ENCODE measurements at places on chromosomes 4 and X. TPM values are rescaled to one million over a fixed set of nuclear protein-coding genes. Genes with fewer than 3 reads are reported as not detected.
A peak's percentile ranks its signal among the peaks of the same experiment; 100 is the strongest.

DNA sequence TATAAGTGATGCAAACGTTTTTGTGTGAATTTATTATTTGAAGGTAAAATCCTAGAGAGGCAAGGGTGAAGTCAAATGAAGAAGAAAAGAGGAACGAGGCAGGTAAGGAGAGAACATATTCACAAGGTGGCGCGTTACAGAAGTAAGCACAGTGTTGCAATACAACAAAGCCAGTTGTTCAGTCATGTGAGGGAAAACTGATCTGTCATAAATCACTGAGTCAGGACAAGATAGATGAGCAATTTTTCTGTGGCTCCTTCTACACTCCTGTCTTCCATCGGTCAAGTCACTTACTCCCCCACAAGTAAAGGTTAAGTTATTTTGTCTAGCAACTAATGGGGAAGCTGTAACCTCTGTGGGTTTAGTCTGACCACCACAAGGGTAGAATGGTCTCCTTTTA is 203.0 kb upstream of the GK2 start:
- no peak for DNase-seq

GRCh38 chr4:127857641-127858040 is 23.1 kb upstream of the PLK4 start:
- no peak for DNase-seq

GRCh38 chrX:133908223-133908955 is 77.0 kb downstream of the GPC3 start:
- DNase-seq = no peak

DNA sequence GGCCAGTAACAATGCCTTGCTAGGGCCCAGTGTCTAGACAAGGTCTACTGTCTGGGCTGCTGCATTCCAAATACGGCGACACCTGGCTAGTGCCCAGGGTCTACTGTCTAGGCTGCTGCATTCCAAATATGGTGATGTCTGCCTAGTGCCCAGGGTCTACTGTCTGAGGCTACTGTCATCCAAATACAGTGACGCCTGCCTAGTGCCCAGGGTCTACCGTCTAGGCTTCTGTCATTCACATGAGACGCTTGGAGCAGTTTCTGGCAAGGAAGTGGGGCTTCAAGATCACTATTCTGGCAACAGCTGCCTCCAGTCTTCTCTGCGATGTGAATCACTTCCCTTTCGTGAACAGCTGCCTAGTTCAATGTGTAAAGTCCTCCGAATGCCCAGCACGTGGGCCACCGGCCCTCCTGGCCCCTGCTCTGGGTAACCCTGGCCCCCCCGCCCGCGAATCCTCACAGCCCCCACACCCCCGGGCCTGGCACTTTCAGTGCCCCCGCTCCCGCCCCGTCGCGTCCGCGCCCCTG is 12.7 kb downstream of the ACOX3 start:
- peak; percentile 51 for DNase-seq

Gene ASMT
- not detected for total RNA-seq

All from astrocyte (in vitro differentiated cells and primary cell).